T-helper 2 cell treated with Interferon-gamma antibody and Interleukin-4, amounts not matched to agents 5 μg/mL and 100 μg/mL, for 36 hours (primary cell): ENCODE measurements at places on chromosomes 11 and 22.
A peak's percentile ranks its signal among the peaks of the same experiment; 100 is the strongest.

- DNase-seq = no peak
Measured at GRCh38 chr11:2740275-2740940, 40.6 kb upstream of the KCNQ1OT1 start.

DNA sequence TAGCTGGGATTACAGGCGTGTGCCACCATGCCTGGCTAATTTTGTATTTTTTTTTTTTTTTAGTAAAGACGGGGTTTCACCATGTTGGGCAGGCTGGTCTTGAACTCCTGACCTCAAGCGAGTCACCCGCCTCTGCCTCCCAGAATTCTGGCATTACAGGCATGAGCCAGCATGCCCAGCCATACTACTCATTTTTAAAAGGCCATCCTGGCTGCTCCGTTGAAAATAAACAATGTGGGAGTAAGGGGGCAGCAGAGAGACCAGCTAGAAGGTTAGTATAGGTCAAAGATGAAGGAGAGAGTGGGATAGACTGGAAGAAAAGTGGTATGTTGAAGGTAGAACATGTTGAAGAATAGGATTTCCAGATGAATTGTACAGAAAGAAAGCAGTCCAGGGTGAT lies 17.6 kb upstream of the LIN7C start:
- no peak for DNase-seq

- DNase-seq = no peak
Measured at GRCh38 chr22:37654563-37655251, 3.8 kb upstream of the PDXP start.

GRCh38 chr11:2519862-2520735 lies 75.3 kb downstream of the KCNQ1 start:
- no peak for DNase-seq

DNA sequence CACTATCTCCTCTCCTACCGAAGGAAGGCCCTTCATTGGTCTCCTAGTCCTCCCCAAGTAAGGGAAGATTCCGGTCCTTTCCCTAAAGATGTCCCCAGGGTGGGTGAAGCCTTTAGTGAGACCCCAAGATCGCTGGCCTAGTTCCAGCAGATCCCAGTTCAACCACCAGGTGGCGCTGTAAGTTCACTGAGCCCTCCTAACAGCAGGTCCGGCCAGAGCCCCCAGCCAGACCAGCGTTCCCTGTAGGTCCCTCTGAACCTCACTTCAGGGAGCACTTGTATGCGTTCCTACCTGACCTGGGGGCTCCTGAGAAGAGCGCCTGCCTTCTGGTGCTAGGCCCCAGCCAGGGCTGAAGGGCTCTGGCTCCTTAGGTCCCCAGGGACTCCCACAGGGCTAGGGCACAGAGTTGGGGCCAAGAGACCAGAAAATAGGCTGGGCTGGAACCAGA lies 38.1 kb downstream of the LMO1 start:
- DNase-seq = peak; percentile 23
